ENCODE measurements at places on chromosomes 12 and 14. TPM values are rescaled to one million over a fixed set of nuclear protein-coding genes. Genes with fewer than 3 reads are reported as not detected.

DNA sequence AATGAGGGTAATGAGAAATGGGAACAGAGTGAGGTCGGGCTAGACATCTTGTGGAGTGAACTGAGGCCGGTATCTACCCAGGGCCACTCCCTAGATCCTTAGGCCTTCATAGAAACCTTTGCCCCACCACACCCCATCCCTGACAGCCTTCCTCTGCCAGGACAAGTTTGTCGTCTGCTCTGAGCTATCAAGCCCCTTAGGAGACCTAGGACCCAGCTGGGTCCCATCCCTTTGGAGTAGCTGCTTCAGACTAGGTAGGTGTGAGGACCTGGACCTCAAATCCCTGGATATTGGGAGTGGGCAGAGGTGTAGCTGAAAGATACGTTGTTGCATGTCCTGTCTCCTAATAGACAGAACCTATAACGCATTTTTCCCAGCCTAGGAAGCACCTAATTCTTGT lies at the start of gene TMEM253:
Gene TMEM253, plus strand, starts transcription at position 136 of the 400 bp plus-strand sequence. CDS start 278 bp downstream, outside the sequence.
- DNase-seq = no peak

The ALG10B gene
- total RNA-seq = 3.6 TPM

The FGFR1OP2 gene
- total RNA-seq = 58.3 TPM

GRCh38 chr12:89067421-89068187 lies 284.7 kb downstream of the DUSP6 start:
- peak; percentile 90 for DNase-seq

The GPHN gene
- 12.1 TPM for total RNA-seq

The COL2A1 gene
- total RNA-seq = not detected

DNA sequence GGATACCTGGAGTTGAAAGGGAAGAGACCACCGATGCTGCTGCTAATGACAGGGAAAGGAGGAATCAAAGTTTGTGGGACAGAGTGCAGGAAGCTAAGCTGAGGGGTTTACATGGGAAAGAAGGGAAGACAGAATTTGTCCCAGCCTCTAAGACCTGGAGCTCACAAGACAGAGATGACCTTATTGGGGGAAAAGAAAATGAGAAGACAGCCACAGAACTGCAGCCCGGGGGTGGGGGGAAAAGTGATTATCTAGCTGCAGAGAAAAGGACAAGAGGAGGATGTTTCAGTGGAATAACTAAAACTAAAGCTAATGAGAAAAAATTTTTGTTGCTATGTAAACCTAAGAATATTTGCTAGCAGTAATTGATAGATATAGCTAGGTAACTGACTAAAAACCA lies 30.7 kb downstream of the NDUFA12 start:
- no peak for DNase-seq

GRCh38 chr14:43647302-43647701 lies 859.8 kb downstream of the FSCB start:
- DNase-seq = no peak

- no peak for DNase-seq
Measured at GRCh38 chr14:92890830-92891588, 31.9 kb upstream of the CHGA start.

- DNase-seq = no peak
Measured at GRCh38 chr12:99387661-99388060, 259.9 kb upstream of the GARIN6 start.

The KRT80 gene
- 2.1 TPM for total RNA-seq

DNA sequence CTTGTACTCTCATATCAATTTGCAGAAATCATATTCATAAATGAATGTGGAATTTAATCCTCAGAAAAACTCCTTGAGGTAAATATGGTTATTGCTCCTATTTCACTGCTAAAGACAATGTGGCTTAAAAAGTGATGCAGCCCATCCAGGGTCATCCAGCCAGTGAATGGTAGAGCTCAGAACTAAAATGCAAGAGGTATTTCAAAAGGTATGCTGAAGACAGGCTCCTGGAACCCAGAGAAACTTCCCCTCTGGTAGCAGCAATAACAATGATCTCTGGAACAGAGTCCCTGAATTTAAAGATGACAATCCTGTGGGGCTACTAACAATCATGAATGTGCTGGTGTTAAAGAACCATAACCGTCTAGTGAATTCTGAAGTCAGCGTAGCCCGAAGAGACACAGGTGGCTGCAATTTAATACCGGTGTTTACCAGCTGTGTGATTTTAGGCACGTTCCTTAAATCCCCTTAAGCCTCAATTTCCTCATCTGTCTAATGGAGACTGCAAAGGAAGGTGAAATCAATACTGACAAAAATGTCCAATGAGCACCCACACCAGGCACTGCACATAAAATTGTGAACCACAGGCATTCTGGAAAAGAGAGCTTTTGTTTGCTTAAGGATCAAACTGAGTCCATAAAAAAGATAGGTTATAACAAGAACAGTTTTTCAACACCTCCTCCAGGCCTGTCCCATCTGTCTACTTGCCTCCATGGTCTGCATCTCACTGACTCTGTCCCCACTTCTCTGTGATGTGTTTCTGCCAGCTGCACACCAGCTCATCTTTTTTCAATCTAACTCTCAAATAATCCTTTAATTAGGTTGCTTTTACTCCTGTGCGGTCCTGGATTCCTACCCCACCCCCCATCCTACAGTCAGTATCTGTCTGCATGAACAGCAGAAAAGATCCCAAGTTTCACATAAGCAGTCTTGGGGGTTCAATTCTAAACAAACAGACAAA lies 10.5 kb downstream of the TM7SF3 start:
- DNase-seq = no peak

DNA sequence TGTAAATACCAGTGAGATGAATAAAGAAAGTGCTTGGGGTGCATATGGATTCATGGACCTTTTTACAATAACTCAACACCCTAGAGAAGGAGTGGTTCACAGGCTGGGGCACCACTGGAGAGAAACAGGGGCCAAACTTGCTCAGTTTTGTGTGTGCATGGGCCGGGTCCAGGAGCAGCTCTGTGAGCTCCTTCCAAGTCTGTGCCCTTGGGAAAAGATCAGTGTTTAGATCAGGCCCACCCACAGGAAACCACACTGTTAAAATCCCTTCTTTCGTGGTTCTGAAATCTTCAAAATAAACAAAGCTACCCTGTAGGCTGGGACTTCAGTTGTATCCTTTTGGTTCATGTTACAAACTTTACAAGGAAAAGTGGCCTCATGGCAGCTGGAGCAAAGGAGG lies 156.1 kb upstream of the TMEM260 start:
- peak; percentile 15 for DNase-seq

DNA sequence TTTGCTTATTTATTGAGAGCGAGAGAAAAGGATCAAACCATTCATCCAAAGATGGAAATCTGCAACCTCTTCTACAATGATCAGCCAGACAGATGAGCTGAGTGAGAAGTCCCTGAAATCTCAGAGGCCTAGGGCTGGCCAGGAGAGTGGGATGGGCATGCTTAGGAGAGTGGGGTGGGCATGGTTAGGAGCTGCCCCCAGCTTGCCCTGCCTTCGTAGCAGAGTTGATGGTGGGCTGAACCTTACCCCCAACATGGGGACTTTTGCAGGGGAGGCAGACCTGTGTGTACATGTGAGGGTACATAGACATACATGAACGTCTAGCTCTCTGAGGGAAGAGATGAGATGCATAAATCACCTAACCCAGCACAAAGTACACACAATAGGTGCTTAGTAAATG lies 95.7 kb upstream of the ESRRB start:
- DNase-seq = no peak

DNA sequence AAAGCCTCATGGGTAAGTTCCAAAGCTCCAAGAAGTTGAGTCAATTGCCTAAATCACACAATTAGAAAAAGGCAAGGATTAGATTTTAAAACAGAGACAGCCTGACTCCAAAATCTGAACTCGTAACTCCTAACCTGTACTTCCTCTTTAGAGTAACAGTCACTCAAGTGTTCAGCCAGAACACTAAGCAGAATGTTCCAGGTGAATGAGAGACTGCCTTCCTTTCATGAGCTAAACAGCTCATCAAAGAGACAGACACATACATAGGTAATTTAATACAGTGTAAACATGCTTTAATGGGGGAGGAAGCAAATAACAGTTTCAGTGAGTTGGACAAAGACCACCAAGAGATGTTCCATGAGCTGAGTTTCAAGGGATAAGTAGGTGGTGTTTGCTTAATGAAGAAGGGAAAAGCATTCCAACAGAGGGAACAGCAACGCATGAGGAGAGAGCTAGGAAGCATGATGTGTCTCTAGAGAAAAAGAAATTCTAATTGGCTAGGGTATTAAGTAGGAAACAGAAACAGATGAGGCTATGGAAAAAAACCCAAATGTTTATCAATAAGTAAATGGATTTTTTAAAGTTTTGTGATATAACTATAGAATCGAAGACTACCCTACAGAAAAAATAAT lies 403.9 kb downstream of the MED13L start:
- no peak for DNase-seq

DNA sequence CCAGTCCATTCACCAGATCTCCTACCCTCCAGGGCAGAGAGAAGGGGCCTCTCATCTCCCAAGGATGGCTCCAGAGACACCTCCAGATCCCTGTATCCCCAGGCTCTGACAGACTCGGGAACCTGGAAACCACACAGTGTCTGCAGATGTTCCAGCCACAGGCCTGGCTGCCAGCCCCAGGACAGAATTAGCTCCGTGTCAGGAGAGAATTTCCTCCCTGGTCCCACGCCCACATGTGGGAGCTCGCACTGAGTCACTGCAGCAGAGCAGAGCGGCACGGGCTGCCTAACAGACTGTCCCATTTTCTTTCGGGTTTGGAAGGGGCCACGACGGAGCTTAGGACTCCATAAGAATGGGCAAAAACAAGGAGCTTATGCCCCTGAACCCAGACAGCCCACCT lies 33.6 kb downstream of the CMKLR1 start:
- DNase-seq = peak; percentile 100

The SP7 gene
- not detected for total RNA-seq

GRCh38 chr12:50362671-50363070 lies 33.7 kb downstream of the FAM186A start:
- no peak for DNase-seq

GRCh38 chr14:103803661-103804060 lies 43.7 kb downstream of the PPP1R13B start:
- DNase-seq = peak; percentile 10

The KCNJ8 gene
- total RNA-seq = not detected

- no peak for DNase-seq
Measured at GRCh38 chr12:92695577-92695976, 7.2 kb upstream of the PLEKHG7 start.

The CCDC38 gene
- total RNA-seq = not detected

Measured in RPMI7951 (cell line).